ENCODE measurements at places on chromosomes 7 and 10. TPM values are rescaled to one million over a fixed set of nuclear protein-coding genes. Genes with fewer than 3 reads are reported as not detected.

AGK gene
- 32.7 TPM for total RNA-seq

DNA sequence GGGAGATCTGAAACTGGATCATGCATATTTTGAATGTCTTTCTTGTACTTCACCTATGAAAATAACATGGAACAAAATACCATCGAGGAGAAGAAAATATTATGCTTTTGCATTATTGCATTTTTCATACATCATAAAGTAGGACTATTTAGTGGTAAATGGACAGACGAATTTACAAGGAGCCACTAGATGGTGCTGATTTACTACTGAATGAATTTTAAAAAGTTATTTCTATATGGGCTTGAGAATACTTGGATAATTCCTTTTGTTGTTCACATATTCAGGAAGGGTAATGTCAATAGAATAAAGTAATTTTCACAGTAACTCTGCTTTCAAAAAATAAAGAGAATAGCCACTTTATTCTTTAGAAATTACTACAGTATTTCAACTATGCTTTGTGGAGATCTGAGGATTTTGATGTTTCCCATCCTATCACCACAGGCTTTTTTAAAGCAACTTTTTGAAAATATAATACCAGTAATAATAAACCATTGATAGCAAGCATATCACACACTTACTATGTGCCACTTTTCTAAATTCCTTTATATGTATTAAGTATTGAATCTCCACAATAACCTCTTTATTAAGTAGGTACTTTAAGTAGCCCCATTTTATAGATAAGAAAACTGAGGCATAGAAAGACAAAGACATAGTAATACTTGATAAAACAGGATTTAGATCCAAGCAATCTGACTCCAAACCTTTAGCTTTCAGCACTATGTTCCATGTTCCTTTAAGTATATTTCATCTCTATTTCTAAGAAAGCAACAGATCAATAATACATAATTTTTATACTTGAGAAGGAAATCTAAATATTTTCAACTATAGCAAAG lies 38.6 kb downstream of the NEBL start:
- DNase-seq = no peak

- no peak for DNase-seq
Measured at GRCh38 chr10:104767745-104768144, 126.7 kb downstream of the SORCS3 start.

- DNase-seq = no peak
Measured at GRCh38 chr10:128631801-128632241, 505.6 kb upstream of the MKI67 start.

GRCh38 chr7:158655507-158655906 lies 49.1 kb downstream of the NCAPG2 start:
- DNase-seq = no peak

GRCh38 chr10:69908124-69908523 lies 106.4 kb downstream of the COL13A1 start:
- no peak for DNase-seq

PSMC2 gene
- 106 TPM for total RNA-seq
